ENCODE measurements at places on chromosomes 7 and 10.
A peak's percentile ranks its signal among the peaks of the same experiment; 100 is the strongest.

DNA sequence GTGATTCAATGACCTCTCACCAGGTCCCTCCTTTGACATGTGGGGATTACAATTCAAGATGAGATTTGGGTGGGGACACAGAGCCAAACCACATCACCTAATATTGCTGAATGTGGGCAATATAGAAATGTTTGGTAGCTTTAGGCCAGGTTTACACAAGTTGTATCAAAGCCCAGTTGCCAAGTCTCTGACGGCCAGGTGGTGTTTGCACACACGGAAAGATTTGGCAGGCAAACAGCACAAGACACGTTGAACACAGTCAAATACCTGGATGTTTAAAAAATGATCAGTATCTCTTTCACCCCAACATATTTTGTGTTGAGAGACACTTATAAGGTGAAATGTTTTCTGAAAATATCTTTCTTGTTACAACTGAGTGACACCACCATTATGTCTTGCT is 294.4 kb upstream of the MKI67 start:
- DNase-seq: no peak

DNA sequence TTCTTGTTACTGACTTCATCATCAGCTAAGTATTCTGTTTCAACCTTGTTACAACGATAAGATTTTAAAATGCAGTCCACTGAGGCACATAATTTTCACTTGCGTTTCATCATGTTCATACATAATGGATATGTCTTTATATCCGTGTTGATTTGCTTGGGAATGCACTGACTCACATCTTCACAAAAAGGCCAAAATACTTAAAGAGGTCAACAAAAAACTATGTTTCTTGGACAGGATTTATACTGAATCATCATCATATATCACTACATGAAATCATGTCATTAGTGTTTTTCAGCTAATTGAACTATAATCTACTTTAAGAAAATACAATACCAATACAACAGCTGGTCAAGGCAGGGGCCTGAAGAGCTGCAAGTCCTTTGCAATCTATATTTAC is 324.5 kb upstream of the KLF6 start:
- no peak for DNase-seq

DNA sequence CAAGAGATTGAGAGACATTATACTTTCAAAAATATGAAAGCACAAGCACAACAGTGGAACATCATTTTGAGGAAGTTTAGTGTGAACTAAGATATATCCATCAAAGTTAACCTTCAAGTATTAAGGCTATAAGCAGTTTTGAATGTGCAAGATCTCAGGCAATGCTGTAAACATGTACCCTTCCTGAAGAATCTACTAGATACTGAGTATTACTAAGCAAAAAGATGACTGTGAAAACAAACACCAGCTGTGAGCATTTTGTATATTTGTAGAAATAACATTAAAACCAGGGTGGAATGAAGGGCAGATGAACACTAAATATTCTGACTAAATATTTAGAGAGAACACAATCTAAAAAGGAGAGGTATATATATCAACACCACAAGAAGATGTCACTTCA is 41.3 kb upstream of the ADRA2A start:
- no peak for DNase-seq

DNA sequence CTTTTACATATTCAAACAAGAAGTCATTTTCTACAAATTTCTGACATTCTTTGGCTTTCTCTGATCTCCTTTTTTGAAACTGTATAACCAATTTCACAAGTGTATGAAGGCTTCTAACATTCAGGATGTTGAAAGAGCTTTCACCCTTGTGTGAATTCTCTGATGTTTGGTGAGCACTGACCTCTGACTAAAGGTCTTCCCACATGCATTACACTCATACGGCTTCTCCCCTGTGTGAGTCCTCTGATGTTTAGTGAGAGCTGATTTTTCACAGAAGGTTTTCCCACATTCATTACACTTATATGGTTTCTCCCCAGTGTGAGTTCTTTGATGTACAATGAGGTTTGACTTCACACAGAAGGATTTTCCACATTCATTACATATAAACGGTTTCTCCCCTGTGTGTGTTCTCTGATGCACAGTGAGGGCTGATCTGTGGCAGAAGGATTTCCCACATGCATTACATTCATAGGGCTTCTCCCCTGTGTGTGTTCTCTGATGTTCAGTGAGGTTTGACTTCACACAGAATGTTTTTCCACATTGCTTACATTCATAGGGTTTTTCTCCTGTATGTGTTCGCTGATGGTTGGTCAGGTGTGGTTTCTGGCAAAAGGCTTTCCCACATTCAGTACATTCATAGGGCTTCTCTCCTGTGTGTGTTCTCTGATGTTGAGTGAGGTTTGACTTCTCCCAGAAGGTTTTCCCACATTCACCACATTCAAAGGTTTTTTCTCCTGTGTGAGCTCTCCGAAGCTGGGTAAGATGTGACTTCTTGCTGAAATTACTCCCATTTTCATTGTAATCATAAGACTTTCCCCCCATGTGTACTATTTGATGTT is 25.7 kb downstream of the ZNF248 start:
- no peak for DNase-seq

GRCh38 chr7:132757783-132758182 is 181.5 kb upstream of the PLXNA4 start:
- no peak for DNase-seq

DNA sequence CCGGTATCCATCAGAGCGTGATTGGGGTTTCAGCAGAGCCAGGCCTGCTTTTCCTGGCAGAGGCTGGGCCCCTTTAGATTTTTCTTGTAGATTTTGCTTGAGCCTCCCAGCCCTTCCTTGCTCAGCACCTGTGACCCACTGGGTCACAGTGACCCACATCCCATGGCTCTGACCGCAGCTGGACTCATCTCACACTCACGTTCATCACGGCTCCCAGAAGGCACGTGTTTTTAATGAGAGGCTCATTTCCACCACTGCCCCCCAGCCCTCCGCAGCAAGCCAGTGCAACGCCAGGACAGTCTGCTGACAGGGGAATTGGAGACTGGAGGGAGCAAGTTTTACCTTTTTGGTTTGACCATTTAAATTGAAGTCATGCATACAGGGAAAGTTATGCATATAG is 155.7 kb downstream of the CUX1 start:
- no peak for DNase-seq

GRCh38 chr10:124618470-124619073 is 125.6 kb downstream of the FAM53B start:
- DNase-seq: no peak

- no peak for DNase-seq
Measured at GRCh38 chr7:75943864-75944263, 28.9 kb downstream of the POR start.

DNA sequence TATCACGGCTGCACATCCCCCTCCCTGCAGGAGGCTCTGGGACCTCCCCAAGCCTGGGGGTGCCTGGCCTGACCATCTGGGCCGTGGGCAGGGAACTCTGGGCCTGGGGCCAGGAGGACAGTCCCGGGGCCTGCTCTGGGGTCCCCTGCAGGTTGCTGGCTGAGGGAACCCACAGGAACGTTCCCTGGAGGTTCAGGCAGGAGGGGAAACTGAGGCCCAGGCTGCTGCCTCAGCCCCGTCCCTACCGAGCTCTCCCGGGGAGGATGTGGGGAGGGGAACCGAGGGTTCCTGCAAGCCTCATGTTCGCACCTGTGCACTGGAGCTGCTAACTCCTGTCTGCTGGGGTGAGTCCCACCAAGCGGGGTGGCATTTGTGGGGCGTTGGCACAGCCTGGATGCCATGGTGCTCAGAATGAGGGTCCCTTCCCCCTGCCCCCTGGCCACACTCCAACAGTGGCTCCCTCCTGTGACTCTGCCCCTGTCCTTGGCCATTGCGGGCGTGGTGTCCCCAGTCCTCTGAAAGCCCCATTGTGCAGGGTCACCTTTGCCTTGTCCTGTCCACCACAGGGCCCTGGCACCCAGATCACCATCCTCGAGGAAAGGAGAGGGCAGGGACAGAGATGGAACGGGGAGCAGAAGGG is 9.4 kb downstream of the ELFN1 start:
- no peak for DNase-seq

- peak; percentile 20 for DNase-seq
Measured at GRCh38 chr10:30581779-30582380, 47.7 kb downstream of the LYZL2 start.

GRCh38 chr7:155867734-155868400 is 55.6 kb upstream of the SHH start:
- no peak for DNase-seq

- DNase-seq: no peak
Measured at GRCh38 chr7:127844707-127845331, 186.4 kb downstream of the LRRC4 start.

DNA sequence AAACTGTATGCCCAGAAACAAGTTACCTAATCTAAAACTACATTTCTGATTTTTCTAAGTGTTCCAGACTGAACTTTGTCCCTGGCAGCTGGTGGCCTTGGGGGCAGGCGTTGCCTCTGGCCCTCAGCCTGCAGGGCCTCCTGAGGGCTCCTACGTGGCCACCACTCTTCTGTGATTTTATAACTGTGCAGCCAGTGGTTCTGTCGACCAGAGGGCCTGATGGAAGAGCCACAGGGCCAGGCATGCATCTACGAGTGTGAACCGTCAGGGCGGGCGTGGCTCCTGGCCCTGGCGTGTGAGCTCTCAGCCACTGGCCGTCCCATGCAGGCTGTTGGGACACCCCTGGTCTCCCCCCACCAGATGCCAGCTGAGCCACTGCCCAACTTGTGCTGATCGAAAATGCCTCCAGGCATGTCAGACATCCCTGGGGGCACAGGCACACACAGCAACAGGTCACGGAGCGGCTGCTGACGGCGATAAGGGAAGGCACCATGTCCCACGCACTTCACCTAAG is 173.4 kb downstream of the ZMYND11 start:
- no peak for DNase-seq

GRCh38 chr7:13016036-13016581 is 328.7 kb downstream of the ARL4A start:
- DNase-seq: no peak

- no peak for DNase-seq
Measured at GRCh38 chr7:106423821-106424475, 139.2 kb upstream of the NAMPT start.

GRCh38 chr7:105920766-105921165 is 42.3 kb upstream of the CDHR3 start:
- no peak for DNase-seq

- DNase-seq: peak; percentile 40
Measured at GRCh38 chr7:34675749-34676374, 17.8 kb downstream of the NPSR1 start.

GRCh38 chr7:140214075-140214684 is 37.4 kb upstream of the KDM7A start:
- DNase-seq: no peak

DNA sequence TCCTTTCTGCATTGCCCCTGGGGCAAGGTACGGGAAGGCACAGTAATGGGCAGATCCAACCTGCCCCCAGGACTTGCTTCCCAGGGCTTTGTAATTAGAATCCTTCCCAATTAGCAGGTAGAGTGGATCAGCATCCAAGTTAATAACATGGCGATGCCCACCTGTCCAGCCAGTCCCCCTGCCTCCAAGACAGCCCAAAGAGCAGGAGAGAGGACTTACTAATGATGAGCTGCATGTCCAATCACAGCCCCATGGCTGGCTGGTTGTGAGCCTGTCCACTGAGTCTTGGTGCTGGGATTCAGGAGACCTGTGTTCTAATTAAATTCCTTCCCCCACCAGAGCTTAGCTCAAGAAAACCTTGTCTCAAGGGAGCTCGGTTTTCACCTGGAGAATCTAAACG is 49.0 kb downstream of the RPS24 start:
- DNase-seq: no peak
